ENCODE measurements at places on chromosomes 1 and 21.
A peak's percentile ranks its signal among the peaks of the same experiment; 100 is the strongest.

- DNase-seq: no peak
Measured at GRCh38 chr1:204246876-204247275, 33.1 kb upstream of the GOLT1A start.

DNA sequence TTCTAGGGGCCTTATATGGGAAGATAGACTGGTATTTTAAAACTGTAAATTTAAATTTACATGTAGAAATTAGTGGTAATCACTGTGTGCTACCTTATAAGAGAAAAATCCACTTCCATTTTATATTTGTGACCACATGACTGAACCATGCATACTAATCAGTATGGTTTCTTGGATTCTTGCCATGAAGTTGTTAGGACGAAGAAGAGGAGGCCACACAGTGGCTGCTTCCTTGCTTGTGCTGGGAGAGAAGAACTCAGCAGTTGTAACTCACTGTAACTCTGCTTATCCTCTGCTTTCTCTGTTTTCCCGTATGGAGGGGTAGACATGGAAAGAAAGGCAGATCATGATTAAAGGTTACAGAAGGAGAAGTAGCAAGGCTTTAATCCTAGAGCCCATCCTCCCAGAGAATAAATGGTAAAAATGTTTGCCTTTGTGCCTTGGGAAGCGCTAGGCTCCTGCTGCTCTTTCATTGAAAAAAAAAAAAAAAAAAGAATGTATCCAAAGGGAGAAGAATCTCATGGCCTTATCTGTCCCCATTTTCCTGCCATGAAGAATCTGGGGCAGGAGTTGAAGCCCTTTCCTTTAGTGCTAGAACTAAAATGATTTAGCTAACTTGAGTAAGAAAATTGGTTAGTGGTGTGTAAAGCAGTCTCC lies 32.4 kb downstream of the KCTD3 start:
- no peak for DNase-seq

- DNase-seq: no peak
Measured at GRCh38 chr1:55317673-55318072, 102.5 kb upstream of the USP24 start.

GRCh38 chr1:163730411-163730821 lies 408.7 kb downstream of the NUF2 start:
- peak; percentile 11 for DNase-seq

GRCh38 chr1:25065795-25066238 lies 135.7 kb upstream of the RUNX3 start:
- no peak for DNase-seq

DNA sequence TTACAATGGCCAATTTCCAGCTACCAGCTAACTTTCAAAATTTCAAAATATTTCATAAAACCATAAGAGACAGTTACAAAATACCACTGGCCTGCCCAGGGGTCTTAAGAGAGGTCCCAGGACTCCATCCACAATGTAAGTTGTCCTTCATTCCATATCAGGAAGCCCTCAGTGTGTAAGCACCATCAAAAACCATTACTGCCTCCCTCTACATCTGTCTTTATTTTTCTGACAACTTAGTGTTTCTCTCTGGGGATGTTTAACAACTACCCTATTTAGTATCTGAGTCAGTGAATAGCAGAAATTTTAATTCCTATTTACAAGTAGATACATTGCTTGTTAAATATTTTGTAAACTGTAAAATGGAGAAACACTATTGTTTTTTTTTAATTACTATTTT lies 339.3 kb upstream of the ADAMTS5 start:
- no peak for DNase-seq

DNA sequence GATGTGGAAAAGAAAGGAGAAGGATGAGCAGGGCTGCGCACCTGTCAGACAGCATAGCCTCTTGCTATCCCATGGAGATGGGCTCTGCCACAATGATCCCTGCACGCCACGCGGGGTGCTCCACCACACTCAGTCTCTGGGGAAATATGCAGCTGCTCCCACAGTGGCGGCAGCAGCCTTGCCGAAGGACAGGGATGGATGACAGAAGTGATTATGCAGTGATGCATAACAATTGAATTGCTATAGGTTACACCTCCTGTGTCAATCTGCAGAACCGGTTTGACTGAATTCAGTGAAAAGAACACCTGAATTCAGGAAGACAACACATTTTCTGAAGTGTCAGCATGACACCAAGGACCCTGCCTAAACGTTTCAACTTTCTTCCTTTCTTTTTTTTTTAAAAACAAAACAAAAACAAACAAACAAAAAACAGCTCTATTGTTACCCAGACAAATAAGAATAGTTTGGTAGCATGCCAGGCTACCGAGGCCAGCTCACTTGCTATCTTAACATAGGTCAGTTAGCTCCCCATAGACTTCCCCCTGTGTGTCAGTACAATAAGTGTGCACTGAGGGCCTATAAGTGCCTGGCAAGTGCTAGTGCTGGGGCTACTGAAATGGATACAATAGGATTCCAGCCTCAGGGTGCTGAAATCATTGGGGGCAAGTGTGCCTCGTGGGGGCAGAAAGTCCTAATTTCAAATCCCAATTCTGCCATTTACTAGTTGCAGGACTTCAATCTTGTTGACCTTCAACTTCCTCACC lies 127.6 kb upstream of the LMO4 start:
- DNase-seq: no peak

DNA sequence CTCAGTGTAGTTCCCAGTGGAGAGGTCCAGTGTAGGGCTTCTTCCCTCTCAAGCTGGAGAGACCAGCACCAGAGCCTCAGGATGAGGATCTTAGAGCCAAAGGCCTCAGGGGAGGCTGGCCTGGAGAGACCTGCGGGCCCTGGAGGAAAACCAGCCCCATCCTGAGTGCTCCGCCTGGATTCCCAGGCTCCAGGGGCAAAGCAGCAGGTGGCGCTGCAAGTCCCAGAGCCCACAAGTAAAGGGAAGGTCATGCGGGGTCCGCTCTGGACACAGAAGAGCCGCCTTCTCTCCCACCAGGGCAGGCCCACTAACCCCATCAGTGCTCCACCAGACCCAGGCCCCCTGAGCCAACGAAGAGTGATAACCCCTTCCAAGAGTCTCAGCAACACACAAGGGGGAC lies 22.7 kb downstream of the PGBD5 start:
- no peak for DNase-seq

- DNase-seq: no peak
Measured at GRCh38 chr21:45111703-45112102, 37.3 kb downstream of the ADARB1 start.

GRCh38 chr1:174021591-174022079 lies 522 bp downstream of the RC3H1 start:
- no peak for DNase-seq

- DNase-seq: no peak
Measured at GRCh38 chr1:2384941-2385481, 6.3 kb downstream of the MORN1 start.

- DNase-seq: no peak
Measured at GRCh38 chr1:74969566-74970135, 164.5 kb upstream of the LHX8 start.

GRCh38 chr1:212916481-212917133 lies 33.7 kb upstream of the VASH2 start:
- no peak for DNase-seq

DNA sequence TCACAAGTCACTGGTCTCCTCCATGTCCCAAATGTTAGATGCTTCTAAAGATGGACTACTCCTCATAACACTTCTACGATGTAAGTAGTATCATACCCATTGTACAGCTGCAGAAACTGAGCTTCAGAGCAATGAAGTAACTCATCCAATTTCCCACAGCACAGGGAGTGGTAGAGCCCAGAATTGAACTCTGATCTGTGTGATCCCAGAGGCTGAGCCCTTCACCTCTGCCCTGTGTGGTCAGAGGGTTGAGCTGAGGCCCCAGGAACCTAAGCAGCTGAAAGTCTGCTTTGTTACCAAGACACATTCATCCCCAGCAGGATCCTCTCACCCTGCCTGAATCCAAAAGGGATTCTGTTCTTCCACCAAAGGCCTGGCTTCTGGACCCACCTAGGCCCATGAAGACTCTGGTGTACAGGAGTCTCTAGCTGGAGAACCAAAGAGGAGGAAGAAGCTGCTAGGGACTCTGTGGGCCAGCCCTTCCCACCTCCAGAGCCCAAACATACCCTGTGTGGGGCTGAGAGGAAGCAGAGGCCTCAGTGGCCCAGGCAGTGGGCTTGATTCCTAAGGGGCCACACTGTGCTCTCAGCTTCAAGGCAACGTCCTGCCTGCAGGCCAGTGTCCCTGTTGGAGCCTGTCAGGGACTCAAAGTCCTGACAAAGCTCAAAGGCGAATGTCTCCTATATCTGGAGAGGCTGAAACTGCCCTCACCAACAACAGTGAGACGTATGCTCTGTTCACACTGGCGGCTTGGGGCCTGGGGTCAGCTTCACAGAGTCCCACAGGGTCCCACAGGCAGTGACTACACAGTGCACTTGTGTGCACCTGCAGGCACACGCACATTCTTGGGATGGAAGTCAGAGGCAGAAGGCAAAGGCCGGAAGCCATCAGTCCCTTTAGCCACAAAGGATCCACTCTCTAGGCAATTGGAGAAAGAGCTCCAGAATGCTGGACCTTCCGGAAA lies 40.4 kb upstream of the SLC30A1 start:
- DNase-seq: no peak

GRCh38 chr21:40706176-40706575 lies 140.8 kb downstream of the DSCAM start:
- DNase-seq: no peak

GRCh38 chr1:248714248-248714647 lies 11.7 kb upstream of the OR14I1 start:
- DNase-seq: no peak

Data from forelimb muscle (tissue), 1 donor.